NB4 (cell line): ENCODE measurements at places on chromosomes 12 and 14.

DNA sequence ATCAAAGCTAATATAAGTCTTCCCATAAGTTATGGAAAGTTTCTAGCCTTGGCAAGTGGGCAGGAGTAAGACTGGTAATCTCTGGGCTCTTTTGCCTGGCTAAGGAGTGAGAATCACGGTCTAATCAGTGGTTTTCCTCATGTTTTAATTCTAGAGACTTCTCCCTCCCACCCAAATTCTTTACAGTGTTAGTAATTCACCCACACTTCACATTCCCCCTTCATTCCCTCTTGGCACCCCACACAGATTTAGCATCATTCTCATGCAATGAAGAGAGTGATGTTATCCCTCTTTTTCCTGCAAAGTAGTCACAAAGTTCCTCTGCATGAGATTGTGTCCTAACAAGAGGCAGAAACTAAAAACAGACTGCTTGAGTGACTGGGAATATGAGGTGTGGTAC, 28.6 kb upstream of the CACNA2D4 start:
- no peak for DNase-seq

GRCh38 chr12:22978962-22979361, 354.0 kb downstream of the ETNK1 start:
- no peak for DNase-seq

DNA sequence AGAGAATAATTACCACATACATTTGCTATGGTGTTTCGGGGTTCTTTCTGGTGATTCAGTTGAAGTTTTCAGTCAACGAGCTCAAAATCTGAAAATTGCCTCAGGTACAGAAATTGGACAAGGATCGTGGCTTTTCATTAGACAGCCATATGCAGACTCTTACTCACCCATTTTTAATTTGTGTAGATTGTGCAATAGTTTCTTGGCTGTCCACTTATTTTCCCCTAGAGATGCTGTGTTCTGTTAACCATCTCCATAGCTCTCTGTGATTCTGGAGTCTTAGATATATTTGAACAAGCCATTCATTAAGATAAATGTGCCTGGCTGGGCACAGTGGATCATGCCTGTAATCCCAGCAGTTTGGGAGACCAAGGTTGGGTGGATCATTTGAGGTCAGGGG, 497.1 kb upstream of the RPL10L start:
- no peak for DNase-seq

GRCh38 chr12:107801150-107801549, 26.6 kb downstream of the ASCL4 start:
- no peak for DNase-seq

DNA sequence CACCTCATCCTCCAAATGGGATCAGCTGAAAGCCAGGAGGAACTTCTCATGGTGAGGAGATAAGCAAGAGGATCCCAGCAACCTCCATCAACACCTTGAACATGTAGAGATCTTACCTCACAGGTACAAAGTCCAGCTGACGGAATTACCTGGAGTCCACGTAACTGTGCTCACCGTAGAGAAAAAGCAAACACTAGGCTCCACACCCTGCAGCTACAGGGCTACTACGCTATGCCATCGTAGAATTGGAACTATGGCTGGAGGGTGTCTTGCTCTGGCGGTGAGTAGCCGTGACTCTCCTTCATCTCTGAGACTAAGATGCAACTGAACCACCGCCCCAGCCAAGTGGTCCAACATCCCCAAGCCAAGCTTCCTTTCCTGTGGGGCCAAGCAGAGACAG, 50.5 kb downstream of the CRY1 start:
- no peak for DNase-seq

DNA sequence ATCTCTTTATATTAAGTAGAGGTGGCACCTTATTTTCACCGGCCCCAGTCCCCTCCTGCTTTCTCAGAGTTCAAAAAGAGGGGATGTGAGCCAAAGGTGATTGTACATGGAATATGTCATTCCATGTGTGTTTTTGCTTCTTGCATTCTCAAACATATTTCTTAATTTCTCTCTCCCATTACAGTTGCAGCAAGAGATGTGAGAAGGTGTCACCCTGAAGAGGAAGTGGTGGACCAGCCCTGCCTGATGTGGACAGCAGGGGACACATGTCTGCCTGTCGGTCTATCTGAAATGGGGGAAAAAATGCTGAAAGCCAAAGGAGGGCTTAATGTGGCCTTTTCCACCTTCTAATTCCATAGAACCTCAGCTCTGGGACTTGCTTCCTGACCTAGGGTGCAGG, 1.9 kb upstream of the FOXN3 start:
- peak; percentile 45 for DNase-seq

GRCh38 chr12:52145228-52146088, 46.4 kb downstream of the KRT80 start:
- DNase-seq, result no peak

DNA sequence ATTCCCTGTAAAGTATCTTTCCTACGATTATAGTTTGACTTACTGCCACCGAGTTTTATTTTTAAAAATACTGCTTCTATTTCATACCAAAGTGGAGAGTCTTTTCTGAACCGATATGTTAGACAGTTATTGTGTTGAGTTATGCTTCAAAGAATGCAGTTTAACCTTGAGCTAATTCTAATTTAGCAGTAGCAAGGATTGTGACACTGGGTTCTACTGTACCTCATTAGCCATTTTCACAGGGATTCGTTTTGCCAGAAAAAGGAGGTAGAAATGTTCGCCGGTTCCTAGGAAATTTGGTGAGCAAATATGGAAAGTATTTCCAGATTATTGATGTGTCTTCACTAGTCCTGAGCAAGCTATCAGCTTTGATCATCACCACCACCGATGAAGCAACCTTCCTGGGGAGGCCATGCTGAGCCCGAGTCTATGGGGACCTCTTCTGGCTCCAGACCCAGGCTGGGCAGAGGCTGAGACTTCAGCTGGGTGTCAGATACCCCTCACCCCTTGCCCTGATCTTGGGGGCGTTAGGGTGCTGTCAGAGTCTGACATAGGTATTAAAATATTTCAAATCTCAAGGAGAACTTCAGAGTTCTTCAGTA, 13.6 kb downstream of the GLRX5 start:
- no peak for DNase-seq

- DNase-seq, result no peak
These were observed 315.5 kb upstream of the FLRT2 start for GRCh38 chr14:85214471-85214870.

GRCh38 chr12:111222027-111222414, 146.9 kb downstream of the PHETA1 start:
- DNase-seq, result no peak

DNA sequence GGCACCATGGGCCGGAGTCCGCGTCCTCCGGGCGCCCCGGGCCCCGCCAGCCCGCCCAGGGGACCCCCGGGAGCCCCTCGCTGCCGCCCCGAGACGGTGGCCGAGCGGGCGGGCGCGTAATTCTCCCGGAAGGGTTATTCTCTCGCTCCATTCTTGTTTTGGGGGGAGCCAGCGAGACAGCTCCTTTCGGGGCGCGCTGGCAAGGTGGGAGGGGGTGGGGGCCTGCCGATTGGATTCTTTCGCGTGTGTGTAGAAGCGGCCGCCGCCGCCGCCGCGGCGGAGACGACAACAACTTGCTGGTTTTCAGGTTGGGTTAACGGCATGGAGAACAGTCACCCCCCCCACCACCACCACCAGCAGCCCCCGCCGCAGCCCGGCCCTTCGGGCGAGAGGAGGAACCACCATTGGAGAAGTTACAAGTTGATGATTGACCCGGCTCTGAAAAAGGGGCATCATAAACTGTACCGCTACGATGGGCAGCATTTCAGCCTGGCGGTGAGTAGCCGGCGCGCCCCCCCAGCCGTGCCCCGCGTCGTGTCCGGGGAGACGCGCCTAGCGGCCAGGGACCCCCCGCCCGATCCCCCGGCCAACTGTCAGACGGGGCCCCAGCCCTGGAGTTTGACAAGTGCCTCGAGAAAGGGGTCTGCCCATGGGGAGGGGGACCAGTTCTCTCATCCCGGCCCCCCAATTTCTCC, 755 bp downstream of the SETD1B start:
- peak; percentile 87 for DNase-seq

DNA sequence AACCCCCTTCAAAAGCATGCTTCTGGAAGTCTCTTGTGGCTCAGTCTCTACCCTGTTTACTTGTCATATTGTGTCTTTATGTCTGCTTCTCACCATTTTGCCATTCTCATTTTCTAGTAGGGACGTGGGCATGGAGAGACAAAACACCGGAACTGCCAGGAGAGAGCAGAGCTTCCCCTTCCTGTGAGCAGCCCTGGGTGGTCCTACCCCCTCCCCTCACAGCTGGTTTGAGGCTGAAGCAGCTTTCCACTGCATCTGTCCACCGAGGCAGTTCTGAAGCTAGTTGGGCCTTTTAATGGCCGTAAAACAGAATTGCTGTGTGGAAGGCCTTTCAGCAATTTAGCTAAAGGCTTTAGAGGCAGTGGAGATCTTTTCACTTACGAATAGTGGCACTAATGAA, 77.0 kb downstream of the PELI2 start:
- no peak for DNase-seq

GRCh38 chr12:43108656-43109055, 443.3 kb downstream of the ADAMTS20 start:
- no peak for DNase-seq

GRCh38 chr12:130511285-130511684, 173.6 kb downstream of the PIWIL1 start:
- DNase-seq, result no peak

DNA sequence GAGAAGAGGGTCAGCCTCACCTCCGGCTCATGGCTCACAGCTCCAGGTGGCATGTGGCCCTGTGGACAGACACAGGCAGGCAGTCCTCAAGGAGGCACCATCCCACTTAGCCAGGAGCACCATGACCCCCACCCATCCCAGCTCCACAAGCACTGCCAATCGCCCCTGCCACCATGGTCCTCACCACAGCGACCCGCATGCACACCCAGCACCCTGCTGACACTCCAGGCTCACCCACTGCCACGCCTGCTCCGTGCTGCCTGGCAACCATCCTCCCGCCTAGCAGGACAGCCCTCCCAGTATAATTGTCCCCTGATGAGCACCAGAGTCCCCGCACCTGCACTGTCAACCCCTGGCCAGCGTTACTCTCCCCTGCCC, 50.9 kb downstream of the TRPV4 start:
- no peak for DNase-seq

DNA sequence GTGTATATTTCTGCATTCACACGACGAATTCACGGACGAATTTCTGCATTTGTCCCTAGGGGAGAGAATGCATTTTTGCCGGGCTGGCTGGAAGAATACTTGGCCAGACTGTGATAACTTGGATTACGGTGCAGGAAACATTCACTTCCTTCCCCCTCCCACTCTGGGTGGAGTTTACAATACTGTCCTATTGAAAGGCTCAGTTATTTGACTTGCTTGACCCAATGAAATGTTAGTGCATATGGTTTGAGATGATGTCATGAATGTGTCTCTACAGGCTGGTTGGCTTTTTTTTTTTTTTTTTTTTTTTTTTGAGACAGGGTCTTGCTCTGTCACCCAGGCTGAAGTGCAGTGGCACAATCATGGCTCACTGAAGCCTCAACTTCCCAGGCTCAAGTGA, 90.7 kb upstream of the NOS1 start:
- no peak for DNase-seq

GRCh38 chr12:48510111-48510510, 15.3 kb upstream of the OR8S1 start:
- no peak for DNase-seq
